ENCODE measurements at places on chromosomes 4 and X.

DNA sequence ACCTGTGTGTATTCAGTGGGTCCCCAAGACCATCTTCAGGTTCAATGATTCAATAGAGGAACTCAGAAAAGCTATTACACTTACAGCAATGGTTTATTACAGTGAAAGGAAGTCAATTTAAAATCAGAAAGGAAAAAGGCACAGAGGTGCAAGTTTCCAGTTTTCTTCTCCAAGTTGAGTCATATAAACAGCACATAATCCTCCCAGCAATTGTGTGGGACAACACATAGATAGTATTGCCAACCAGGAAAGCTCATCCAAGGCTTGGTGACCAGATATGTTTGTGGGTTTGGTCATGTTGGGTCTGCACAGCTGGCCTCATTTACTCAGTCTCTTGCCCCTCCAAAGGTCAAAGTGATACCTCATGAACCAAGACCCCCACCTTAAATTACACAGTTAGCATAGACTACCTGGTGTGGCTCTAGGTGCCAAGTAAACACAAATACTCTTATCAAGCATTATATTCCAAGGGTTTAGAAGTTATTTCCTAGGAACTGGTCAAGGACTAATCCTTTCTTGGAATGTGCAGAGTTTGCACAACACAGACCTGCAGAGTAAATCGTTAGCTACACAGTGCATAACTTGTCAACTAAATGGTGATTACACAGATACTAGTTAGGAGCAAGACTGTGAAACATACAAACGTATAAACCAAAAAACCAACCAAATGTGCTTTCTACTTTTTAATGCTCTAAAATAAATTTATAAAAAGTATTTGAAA, 777.3 kb downstream of the PCDH18 start:
- no peak for DNase-seq

GRCh38 chr4:113355550-113356371, 306.3 kb downstream of the ANK2 start:
- DNase-seq, result peak; percentile 1

- no peak for DNase-seq
Observed at GRCh38 chr4:138910195-138910913, 105.2 kb upstream of the NOCT start.

DNA sequence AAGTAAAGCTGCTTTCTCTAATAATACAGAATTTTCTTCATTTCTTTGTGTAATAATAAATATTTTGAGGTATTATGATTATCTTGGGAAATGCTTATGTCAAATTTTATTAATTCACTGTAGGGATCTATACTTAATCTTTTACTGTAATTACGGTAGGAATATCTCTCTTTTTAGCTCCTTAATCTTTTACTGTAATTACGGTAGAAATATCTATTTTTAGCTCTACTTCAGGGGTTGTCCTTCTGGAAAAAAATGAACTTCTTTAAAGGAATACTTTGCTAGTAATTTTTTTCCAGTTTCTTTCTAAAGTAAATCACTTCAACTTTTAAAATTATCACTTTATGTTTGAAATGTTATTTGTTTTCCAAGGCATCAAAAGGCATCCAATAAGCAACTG, 2229.4 kb upstream of the AGA start:
- no peak for DNase-seq

- DNase-seq, result no peak
Observed at GRCh38 chr4:60805500-60806313, 394.4 kb upstream of the ADGRL3 start.

DNA sequence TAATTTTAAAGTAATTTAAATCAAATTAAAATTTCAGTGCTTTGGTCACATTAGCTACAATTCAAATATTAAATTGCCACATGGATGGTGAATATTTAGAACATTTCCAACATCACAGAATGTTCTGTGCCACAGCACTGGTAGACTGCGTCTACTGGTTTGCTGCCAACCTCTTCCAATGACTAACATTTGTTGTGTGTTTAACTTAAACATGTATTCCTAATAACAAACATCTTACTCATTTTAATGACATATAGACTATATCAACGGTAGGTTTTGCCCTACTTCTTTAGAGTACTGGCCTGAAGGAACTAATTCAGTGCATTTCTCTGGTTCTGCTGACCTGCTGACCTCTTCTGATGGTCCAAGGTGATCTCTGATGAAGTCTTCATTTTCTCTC, 157.6 kb downstream of the DCK start:
- DNase-seq, result no peak

- DNase-seq, result no peak
Observed at GRCh38 chr4:26753617-26754016, 107.0 kb upstream of the STIM2 start.

GRCh38 chrX:14309431-14309830, 219.9 kb upstream of the GLRA2 start:
- DNase-seq, result no peak

DNA sequence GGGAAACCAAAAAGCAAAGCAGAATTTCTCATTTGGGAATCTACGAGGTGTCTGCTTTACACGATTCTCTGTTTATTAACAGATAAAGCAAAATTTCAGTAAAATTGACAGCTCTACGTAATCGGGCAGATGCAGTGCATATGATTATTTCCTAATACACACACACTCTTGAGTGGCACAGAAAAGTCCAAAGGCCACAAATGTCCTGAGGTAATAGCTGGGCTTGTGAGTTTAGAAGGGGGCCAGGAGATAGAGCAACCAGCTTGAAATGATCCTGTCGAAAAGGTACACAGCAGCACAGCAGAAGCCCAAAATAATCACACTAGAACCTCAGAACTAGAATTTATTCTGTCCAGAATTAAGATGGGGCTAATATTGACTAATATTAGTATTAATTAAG, 236.0 kb downstream of the FAT4 start:
- DNase-seq, result no peak

DNA sequence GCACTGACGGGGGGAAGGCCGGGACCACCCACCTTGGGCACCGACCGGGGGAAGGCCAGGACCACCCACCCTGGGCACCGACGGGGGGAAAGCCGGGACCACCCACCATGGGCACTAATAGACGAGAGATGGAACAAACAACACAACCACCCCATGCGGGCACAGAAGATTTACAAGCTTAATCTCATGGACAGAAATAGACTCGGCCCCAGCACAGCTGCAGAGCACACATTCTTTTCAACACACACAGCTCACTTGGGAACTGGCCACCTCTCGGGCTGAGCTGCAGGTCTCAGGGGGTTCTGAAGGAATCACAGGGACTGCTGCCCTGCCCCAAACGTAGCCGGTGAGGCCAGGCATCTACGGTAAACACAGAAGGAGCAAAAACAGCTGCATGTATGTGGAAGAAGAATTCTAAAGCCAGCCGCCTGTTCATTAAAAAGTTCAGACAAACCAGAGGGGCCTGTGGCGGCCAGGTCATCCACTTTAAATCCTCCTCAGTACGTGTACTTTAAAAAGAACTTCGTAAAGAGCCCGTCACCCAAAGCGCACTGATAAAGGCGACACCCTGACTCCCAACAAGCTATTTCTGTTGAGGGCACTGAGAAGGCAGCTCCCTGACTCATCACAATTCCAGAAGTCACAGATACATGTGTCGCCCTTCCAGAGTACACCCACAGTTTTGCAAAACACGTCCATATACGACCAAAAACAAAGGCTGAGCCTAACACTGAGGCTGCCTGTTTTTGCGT, 17.7 kb downstream of the PPP2R3B start:
- no peak for DNase-seq

DNA sequence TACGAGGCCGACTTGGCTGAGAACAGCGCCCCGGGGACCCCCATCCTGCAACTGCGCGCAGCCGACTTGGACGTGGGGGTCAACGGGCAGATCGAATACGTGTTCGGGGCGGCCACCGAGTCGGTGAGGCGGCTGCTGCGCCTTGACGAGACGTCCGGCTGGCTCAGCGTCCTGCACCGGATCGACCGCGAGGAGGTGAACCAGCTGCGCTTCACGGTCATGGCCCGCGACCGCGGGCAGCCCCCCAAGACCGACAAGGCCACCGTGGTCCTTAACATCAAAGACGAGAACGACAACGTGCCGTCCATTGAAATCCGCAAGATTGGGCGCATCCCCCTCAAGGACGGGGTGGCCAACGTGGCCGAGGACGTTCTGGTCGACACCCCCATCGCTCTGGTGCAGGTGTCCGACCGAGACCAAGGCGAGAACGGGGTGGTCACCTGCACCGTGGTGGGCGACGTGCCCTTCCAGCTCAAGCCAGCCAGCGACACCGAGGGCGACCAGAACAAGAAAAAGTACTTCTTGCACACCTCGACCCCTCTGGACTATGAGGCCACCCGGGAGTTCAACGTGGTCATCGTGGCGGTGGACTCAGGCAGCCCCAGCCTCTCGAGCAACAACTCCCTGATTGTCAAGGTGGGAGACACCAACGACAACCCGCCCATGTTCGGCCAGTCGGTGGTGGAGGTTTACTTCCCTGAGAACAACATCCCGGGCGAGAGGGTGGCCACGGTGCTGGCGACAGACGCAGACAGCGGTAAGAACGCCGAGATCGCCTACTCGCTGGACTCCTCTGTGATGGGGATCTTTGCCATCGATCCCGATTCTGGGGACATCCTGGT, 2.4 kb downstream of the PCDH7 start:
- no peak for DNase-seq

- no peak for DNase-seq
Observed at GRCh38 chr4:93461541-93461940, 367.0 kb upstream of the ATOH1 start.

DNA sequence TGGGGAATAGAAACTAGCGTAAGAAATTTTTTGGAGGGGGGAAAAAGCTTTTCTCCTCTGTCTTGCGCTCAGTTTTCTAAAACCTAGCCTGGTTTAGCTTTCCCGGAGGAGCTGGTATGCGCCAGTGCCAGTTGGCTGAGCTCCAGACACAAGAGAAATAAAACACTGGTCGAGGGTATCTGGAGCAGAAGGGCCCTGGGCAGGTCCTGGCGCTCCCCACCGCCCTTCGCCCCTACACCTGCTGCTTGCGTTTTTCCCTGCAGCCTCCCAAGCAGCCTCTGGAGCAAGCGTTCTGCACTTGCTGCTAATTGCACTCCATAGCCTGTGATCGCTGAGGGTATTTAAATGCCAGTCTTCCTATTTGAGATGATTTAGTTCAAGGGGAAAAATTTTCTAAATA, 816 bp downstream of the EREG start:
- DNase-seq, result no peak

DNA sequence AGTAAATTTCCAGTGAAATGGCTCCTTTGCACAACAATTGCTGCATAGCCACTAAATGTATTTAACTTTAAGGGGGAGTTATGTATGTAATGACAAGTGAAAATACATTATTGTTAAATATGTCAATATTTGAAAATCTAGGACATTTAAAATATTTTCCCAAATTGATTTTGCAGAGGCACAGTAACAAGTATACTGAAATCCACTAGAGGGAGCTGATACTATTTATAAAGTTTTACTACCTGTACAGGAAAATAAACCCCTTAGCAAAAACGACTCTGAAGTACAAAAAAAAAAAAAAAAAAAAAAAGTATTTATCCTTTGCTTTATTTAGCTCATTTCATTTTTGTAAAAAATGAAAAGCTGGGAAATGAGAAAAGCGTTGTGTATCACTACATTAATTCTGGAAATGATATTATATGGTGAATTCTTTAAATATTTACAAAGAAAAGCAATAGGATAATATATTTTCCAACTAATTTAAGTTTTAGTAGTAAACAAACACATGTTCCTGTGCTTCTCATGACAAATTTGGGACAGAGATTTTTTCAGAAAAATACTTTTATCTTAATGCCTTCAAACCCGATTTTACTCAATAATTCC, 727.7 kb downstream of the DMD start:
- DNase-seq, result no peak

DNA sequence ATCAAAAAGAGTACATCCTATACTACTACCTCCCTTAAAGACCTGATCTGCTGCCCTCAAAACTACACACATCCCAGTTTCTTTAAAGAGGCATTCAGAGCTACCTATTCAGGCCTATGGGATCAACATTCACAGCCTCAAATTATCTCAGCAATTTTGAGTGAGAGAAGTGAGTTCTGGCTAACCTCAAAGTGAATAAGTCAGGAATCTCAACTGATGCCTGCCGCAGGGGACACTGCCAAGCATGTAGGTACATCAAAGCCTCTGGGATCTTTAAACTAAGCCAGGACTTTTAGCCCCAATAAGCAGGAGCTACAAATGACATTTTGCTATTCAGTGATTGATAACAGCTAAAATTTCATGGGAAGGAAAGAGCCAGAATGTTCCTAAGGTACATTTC, 11.6 kb downstream of the GRPR start:
- no peak for DNase-seq

- DNase-seq, result no peak
Observed at GRCh38 chrX:106987488-106987887, 12.5 kb downstream of the MORC4 start.

GRCh38 chr4:87387237-87387636, 3.8 kb downstream of the HSD17B11 start:
- no peak for DNase-seq

DNA sequence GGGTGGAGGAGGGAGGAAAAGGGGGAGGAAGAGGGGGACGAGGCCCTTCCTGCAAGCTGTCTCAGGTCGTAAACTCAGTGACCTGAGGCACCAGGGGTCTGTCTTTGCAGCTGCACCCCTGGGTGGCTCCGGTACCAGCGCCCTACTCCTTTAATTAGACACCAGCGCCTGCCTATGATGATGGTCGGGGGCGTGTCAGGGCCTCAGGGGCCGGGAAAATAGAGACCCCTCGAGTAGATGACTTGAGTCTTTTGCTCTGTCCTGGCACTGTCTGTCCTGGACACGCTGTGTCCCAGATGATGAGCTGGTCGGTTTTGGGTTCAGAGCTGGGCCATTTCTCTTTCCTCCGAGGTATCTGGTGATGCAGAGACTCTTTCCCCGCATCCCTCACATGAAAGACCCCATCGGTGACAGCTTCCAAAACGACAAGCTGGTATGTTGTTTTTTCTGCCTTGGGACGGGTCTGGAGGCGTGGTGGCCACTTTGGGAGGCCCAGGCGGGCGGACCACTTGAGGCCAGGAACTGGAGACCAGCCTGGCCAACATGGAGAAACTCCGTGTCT, 11.2 kb downstream of the SLC25A6 start:
- DNase-seq, result no peak

GRCh38 chr4:101993002-101993841, 202.7 kb downstream of the BANK1 start:
- no peak for DNase-seq

DNA sequence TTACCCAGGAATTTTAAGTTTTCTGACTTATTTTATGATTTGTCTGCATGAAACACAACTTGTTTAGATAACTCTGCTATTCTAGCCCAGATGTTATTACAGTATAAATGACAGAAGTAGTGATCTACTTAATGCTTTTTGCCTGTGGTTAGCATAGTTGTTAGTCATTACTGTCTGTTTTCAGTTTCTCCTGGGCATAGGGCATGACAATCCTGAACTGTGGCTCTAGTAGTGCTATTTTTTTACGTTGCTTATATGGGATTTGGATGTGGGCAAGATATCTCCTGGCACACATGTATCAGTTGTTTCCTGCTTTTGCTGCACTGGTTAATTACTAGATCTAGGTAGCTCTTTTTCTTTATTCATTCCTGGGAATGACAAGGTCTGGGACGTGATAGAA, 1005.8 kb downstream of the PCDH18 start:
- DNase-seq, result no peak

DNA sequence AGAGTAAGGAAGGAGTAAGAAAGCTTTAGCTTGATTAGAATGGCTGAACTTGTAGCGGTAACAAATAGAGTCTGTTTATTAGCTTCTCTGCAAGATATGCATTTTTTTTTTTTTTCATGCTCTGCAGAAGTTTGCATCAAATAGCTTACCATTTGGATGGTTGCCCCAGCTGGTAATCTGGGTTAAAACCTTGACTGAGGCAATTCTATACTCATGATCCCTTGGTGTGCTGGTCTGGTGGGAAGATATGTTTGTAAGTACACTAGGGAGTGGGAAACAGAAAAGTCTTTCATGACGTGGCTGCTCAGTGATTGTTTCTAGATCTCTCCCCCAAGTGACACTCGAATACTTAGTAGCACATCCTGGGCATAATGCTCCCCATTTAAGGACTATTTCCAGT, 32.1 kb downstream of the SEPTIN11 start:
- no peak for DNase-seq

All from GOT3 (cell line).